GM12892 (cell line): ENCODE measurements at places on chromosomes 7 and 10.

- DNase-seq, result no peak
These were observed 319.4 kb downstream of the NRG3 start for GRCh38 chr10:82194419-82194818.

GRCh38 chr10:44724415-44725174, 186.5 kb upstream of the TMEM72 start:
- no peak for DNase-seq

DNA sequence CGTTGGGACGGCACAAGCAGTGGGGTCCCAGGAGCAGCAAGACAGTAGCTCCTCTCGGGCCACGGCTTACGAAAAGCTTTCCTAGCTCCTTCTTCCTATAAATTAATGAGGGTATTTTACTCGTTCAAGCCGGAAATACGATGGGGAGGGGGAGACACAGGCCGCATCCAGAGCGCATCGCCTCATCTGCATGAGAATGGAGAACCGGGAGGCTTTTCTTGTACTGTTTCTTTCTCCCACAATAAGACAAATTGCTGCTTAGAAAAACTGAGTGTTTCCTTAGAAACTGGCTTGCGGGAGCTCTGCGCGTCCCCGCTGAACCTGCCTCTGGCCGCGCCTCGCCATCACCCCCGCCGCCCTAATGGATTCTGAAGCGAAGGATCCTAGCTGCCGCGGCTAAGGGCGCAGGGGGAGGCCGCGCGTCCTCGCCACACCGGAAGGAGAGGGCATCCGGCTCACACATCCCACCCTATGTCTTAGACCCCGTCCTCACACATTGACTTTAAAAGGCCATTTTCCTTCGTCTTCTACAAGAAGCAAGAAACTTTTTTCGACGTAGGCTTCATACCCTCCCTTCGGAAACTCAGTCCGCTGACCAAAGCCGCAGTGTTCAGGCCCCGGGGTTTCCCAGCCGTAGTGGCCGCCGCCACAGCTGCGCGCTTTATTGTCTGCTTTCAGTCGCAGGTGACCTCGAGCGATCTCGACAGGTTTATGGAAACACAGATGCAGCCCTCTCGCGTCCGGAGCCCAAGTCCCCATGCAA, 8.8 kb downstream of the NXPH1 start:
- DNase-seq, result no peak

DNA sequence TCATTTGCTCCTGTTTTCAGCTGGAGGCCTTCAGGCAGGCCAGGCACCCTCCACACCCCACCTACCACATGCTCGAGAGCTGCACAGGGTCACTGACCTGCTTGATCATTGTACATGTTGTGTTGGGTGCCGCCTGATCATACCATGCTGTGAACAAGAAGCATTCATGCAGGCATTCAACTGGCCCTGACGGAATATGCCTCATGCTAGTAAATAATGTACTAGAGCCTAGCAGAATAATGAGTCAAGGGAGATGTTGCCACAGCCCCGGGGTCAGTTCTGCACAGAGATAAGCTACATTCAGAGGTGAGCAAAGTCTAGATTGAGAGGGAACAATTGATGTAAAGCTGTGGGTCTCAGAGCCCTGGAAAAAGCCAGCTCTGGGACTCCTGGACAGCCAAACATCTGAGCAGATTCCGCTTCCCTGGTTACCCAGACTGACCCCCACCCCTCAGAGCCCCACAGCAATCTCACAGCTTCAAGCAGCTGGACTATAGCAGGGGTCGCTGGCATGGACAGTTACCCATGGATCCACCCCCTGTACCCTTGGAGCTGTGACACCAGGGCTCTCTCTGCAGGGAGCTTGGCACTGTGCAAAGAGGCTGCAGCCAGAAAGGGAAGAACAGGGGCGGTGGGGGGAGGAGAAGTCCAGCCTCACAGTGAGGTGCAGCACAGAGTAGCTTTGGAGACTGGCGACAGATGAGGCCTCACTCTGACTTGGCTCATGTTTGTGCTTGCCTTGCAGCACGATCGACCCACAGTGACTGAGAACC, 86.6 kb downstream of the FRMPD2 start:
- no peak for DNase-seq

- DNase-seq, result no peak
These were observed 33.0 kb downstream of the MAGI2 start for GRCh38 chr7:79420464-79420863.

DNA sequence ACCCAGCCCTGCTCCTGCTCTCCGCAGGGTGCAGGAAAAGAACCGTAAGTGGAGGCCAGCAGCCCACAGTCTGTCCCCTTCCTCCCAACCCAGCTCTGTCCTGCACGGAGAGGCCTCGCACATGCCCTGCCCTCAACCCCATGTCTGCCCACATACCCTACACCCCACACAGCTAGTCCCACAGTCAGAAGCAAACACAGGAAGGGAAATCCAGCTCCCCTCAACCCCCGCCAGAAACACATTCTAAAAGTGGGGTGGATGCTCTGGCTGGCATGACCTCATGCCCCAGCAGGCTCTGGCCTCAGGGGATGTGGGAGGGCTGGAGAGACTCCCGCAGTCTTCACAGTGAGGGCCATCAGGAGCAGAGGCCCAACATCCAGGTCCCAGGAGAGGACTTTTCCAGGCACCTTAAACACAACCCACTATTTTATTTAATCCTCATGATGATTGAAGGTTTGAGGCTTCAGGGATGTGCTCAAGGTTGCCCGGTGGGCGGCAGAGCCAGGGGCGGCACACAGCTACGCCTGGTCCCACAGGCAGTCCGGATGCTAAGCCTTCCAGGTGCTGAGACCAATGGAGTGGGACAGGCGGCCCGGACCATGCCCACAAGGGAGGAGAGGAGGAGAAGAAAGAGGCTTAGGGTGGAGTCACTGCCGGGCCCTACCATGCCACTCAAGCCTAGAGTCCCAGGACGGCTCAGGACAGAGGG, 29.9 kb downstream of the CALML5 start:
- DNase-seq, result no peak

DNA sequence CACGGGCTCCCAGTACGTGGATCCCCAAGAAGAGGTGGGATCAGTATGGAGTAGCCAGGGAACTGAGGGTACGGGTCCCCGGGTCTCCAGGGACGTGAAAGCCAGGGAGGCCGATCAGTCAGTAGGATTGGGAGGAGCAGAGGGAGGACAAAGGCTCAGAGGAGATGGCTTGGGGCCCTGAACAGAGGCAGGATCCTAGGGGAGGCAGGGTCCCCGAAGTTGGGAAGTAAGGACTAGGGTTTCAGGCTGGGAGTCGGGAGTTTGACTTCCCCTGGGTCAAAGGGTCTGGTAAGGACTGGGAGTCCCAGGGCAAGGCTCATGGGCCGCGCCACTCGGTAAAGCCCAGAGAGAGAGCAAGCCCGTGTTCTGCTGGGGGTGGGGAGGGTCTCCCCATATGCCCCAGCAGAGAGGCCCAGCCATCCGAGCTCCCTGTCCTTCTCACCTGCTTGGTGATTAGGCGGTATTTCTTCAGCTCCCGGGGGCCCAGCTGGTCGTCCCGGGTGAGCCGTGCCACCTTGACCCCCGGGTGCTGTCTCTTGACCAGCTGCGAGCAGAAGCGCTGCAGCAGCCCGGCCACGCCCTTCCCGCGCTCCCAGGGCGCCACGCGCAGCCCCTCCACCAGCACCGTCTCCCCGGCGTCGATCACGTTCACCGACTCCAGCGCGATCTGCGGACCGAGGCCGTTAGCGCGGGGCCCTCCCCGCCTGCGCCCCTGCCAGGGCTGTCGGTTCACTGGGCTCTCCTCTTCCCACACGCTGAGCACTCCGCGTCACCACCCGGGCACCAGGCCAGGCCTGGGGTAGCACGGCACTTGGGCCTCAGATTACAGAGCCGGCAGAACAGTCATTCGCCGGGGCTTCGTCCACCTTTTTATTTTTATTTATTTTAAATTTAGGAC, 7.0 kb downstream of the NAT16 start:
- DNase-seq, result no peak

GRCh38 chr10:114030140-114030539, 13.5 kb upstream of the ADRB1 start:
- DNase-seq, result no peak

GRCh38 chr7:14858866-14859265, 43.7 kb downstream of the DGKB start:
- DNase-seq, result no peak

- DNase-seq, result no peak
These were observed 114.8 kb downstream of the RAB18 start for GRCh38 chr10:27618906-27619305.

DNA sequence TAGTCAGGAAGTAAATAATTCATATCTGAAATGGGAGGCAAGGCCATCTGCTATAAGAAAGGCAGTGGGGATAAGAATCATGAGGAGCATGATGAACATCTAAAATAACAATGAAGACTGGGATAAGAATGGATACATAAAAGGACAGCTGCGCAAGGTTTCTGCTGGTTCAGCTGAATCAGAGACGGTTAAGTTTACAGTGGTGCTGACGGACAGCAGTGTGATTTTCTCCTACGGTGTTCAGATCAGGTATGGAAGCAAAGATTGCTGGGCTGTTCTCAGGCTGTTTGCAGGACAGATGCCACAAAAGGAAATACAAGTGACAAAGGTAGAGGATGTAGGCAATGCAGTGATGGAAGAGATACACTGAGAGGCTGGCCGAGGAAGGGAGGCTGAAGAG, 8.4 kb downstream of the CYCS start:
- DNase-seq, result no peak

GRCh38 chr10:90856964-90857634, 740 bp downstream of the HTR7 start:
- DNase-seq, result no peak

DNA sequence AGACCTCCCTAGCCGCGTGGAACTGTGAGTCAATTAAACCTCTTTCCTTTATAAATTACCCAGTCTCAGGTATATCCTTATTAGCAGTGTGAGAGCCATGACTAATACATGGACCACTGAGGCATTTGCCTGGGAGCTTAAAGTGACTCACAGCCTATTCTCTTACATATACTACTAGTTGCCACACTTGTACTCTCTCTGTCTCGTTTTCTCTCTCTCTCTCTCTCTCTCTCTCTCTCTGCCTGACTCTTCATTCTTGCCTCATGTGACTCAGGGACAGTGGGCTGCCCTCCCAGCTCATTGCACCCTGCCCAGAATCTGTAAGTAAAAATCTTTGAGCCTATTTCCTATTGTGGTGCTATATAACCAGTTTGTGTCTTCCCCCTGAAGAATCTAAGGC, 238.5 kb upstream of the MAGI2 start:
- DNase-seq, result no peak

- DNase-seq, result no peak
These were observed 65.2 kb downstream of the AOAH start for GRCh38 chr7:36659172-36659516.

DNA sequence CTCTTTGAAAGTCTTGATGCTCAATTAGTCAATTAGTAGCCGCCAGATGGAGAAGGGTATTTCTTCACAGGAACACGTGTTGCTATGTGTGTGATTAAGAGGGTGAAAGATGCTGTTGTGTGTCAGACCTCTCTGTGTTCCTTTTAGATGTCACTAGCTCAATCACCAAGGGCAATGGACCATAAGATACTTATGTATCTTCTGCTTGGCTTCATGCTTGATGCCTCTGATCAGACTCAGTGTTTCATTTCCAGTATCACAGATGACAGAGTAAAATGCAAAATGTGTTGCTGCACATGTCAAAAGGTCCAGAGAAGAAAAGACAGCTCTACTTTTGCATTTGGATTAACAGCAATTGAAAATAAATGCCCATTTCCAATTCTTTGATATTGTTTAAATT, 865.9 kb downstream of the CNTNAP2 start:
- no peak for DNase-seq

DNA sequence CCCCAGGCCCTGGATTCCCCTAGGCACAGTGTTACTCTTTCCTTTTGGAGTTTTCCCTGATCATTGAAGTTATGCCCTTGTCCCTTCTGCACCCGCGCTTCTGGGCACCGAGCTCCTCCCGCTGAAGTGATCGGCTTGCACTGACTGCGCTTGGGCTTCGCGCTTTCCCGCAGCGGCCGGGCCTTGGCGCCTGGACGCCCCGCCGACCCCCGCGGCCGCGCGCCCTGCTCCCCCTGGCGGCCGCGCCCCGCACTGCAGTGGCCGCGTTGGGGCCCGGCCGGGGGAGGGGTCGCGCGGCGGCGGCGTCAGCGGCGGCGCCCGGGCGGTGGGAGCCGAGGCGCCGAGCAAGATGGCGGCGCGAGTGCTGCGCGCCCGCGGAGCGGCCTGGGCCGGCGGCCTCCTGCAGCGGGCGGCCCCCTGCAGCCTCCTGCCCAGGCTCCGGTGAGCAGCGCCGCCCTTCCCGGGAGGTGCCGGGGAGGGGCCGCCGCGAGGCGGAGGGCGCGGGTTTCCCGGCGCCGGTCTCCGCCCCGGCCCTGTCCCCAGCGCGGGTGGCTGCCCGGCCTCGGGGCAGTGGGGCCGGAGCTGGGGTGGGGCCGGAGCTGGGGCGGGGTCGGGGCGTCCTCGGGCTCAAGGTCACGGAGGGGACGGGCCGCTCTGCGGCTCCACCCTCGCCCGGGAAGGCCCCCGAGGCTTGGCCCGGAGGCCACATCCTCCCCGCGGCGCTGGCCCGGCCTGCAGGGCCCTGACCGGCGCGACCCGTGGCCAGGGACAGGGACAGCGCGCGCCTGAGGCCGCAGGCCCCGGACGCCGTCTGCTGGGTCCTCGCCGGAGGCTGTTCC, at the start of gene NIPSNAP2:
NIPSNAP2 (plus strand) TSS at position 325 of the 839 bp plus-strand sequence; CDS start at position 350, 25 bp downstream.
- DNase-seq, result peak; percentile 72

DNA sequence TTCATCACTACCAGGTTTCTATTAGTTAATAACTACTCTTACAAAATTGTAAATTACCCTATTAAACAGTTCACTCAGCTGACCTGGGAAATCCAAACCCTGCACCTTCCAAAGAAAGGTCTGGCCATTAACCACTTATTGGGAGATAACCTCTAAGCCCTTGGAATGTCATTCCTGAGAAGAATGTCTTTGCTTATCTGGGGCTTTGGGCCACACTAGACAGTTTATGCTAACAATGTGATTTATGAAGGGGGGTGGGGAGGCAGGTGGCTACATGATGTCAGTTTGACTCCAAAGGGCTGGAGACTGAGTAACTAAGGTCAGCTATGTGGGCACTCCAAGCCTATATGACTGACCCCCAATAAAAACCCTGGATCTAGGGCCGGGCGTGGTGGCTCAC, 50.7 kb downstream of the AKR1D1 start:
- no peak for DNase-seq

GRCh38 chr7:35380739-35381224, 126.9 kb upstream of the TBX20 start:
- no peak for DNase-seq

- no peak for DNase-seq
These were observed 97.0 kb downstream of the SVIL start for GRCh38 chr10:29537799-29538198.

GRCh38 chr10:74120911-74121310, 29.7 kb downstream of the AP3M1 start:
- no peak for DNase-seq

DNA sequence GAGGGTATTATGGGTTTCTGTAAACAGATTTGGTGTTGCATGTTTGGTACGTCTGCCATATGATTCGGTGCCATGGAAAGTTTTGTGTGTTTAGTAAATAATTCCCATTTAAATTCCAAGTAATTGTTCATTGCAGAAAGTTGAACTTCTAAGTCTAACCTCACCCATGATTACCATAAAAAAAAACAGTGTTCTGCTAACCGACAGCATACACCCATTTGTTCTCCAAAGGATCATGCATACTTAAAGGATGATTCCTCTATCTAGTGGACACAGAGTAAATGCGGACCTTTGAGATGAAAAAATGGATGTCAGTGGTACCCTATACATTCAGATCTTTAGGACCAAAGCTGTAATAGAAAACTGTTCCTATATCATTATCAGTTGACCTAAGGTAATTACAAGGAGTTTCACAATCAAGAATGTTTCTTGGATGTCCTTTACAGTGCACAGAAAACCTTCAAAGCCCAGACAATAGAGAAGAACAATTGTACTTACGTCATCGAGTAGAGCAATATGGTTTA, 209.9 kb downstream of the CRPPA start:
- DNase-seq, result no peak
